ENCODE measurements at places on chromosomes 7 and 10.

DNA sequence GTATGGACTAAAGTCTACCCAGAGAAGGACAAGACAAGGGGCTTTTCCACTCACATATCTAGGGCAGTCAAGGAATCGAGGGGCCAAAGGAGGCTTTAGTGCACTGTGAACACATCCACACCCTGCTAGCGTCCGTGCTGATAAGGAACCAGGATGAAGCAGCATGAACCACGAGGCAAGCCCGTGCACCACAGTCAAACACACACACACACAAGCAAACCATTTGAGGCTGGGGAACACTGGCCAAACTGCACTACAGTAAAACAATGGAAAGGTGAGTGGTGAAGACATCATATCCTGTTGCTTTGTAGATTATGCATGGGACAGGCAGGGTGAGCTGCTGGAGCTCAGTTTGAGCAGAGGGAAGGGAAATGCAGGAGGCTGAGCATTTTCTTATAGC, 177.4 kb upstream of the CDCA7L start:
- DNase-seq = no peak

- no peak for DNase-seq
Measured at GRCh38 chr7:11469028-11469745, 362.8 kb downstream of the THSD7A start.

DNA sequence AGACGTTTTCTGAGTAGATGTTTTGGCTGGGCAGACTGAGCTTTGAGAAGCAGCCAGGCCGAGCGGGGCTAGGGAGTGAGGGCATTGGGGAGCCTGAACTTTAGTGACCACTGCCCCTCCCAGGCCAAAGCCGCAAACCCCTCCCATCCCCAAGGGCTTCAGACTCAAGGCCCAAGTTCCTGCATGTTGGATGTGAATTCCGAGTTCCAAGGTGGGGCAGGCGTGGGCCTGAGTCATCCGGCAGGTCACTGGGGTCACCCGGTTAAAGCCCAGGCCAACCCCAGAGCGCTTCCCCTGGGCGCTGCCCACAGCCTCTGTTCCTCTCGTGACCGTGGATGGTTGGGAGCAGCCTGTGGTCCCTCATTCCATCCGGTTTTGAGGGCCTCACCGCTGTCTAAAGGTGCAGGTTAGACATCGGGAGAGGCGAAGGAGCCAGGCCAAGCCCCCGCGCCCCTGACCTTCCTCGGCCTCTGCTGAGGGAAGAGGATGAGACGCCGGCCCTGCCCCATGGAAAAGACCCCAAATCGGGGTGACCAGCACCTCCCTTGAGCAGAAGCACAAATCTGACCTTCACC, 6.9 kb upstream of the PDGFA start:
- no peak for DNase-seq

DNA sequence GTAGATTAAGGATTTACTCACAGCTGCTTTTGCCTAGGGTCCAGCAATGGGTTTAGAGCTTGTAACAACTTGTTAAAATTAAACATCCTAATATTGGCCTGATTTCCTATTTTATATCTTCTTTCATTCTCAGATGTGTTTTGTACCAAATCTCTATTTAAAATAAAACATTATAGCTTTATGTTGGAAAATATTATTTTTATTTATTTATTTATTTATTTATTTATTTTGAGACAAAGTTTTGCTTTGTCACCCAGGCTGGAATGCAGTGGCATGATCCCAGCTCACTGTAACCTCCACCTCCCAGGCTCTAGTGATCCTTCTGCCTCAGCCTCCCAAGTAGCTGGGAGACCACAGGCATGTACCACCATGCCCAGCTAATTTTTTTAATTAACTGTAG, 17.9 kb upstream of the PDSS1 start:
- DNase-seq = no peak

DNA sequence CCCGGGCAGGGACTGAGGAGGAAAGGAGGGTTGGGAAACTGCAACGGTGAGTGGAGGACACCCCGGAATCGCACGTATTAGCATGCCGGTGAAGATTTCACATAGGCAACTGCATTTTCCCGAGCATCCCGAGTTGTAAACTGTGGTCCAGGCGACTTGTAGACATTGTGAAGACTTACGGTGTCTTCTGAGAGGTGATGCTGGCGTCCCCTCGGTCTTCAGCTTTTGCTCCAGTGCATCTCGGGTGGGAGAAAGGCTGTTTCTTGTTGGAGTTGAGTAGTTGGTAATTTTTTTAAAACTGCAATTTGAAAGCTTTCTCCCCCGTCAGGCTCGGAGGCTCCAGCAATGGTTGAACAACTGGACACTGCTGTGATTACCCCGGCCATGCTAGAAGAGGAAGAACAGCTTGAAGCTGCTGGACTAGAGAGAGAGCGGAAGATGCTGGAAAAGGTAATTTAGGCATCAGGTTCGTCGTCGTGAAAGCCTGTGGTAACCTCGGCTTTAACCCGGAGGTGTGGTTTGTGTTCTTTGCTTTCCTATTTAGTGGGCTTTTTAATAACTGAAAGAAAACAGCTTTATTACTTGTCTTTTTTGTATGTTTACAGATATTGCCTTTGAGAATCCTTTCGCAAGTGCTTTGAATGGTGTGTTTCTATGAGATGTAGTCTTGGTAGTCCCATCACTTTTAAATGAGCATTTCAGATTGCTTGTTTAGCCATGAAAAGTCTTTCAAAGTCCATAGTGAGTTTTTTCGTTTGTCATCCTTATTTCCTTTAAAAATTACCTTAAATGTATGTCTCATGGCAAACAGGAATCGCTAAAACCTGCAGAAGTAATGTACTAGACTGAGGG, 687 bp downstream of the HELLS start:
- peak; percentile 8 for DNase-seq

- DNase-seq = no peak
Measured at GRCh38 chr7:156069891-156070290, 257.6 kb upstream of the SHH start.

DNA sequence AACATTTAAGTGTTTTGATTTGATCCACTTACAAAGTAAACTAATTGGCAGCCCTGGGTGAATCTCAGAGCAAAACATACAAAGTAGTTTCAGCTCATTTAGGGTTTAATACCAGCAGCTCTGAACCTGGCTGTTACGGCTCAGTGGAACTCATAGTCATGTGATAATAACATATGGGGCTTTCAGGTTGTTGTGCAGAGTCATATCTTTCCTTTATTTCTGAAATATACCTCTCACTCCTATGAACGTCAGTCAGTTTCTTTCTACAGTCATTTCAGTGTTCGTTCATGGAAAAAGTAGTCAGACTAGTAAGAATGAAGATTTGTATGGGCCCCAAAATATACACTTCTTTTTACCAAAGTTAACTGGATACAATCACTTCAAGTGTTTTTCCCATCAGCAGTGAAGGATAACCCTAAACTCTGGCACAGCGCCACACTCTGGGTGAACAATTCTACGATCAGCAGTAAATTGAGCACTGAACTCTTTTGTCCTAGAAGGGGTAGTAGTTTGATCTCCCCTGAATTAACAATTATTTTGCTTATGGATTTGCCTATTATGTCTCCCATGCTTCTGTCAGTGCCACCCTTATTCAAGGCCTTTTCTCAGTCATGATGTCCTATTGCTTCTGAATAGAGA, 218.6 kb downstream of the THSD7A start:
- DNase-seq = no peak

DNA sequence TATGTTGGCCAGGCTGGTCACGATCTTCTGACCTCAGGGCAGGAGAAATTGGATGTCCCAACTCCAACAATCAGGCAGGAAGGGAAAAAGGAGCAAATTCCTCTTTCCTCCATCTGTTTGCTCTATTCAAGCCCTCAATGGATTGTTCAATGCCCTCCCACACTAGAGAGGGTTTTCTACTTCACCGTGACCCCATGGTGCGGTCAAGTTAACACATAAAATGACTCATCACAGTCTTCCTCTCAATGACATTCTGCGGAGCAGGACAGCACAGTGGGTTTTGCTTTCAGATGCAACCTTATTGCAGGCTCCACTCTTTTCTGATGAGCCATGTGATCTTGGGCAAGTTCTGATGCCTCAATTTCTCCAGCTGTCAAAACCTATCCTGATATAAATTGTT, 364.9 kb downstream of the ANKRD30A start:
- DNase-seq = no peak

- no peak for DNase-seq
Measured at GRCh38 chr7:123994449-123994848, 38.4 kb downstream of the TMEM229A start.

GRCh38 chr10:124354411-124355382, 64.0 kb downstream of the OAT start:
- peak; percentile 84 for DNase-seq

GRCh38 chr10:31030260-31030659, 1.4 kb downstream of the ZNF438 start:
- DNase-seq = no peak

GRCh38 chr7:98038321-98038720, 48.3 kb upstream of the OCM2 start:
- no peak for DNase-seq

DNA sequence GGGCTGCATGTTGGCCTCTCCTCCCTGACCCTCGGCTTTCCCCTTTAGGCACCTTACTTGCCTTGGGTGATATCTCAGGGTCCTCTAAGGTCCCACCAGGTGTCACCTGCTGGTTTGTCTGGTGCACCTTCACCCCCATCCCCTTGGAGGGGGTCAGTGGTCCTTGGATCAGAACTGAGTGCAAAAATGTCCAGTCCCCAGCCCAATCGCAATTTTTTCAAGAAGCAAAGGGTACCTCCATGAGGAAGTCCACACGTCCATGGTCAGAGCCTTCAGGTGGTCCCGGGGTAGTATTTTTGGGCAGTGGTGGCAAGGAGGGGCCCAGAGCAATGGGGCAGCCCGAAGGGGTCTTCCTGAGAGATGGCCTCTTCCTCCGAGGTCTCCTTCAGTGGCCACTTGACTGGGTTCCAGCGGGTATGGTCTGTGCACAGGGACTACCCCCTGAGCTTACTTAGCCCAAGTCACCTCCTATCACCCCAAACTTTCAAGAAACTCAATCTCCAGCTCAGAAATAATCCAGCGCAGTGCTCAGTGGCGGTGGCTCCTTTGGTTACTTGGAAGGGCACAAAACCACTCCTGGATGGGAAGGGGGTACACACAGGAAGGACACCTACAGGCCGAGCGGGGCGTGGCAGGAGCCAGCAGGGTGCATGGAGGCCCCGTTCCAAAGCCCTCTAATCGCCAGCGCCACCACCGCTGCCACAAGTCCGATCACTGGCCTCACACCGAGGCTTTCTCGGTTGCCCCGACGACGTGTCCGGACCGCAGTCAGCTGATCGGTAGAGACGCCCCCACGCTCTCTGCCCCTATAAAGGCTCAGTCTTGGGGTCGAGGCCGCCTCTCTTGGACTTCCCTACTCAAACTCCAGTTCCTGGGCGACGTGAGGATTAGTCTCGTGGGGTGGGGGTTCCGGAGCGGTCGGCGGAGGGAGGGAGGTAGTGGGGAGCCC, 4.5 kb downstream of the SAP25 start:
- DNase-seq = peak; percentile 36

GRCh38 chr7:99098824-99099498, 44.9 kb downstream of the SMURF1 start:
- peak; percentile 70 for DNase-seq

- no peak for DNase-seq
Measured at GRCh38 chr10:70355051-70356021, 27.1 kb downstream of the LRRC20 start.

DNA sequence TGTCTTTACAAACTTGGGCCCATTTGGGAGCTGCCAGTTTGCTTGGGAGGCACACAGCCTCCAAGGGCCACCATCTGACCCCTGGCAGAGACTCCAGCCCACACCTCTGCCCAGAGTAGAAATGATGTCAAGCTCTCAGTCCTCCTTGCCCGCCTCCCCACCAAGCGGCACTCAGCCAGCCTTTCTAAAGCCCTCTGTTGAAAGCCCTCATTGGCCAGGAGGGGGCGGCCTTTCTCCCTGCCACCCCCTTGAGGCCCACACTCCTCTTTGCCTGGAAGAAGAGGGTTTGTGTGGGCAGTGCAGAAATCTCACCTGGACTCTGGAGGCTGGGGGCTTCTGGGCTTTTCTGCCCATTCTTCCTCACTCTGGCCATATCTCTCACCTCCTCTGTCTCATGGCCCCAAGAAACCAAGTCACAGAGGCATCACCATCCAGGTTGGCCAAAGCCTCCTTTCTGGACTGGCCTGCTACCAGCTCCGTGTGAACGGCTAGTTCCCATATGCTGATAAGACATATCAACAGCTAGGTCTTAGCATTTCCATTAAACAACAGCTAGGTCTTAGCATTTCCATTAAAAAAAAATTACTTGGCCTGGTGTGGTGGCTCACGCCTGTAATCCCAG, 36.1 kb downstream of the UBTD1 start:
- no peak for DNase-seq

DNA sequence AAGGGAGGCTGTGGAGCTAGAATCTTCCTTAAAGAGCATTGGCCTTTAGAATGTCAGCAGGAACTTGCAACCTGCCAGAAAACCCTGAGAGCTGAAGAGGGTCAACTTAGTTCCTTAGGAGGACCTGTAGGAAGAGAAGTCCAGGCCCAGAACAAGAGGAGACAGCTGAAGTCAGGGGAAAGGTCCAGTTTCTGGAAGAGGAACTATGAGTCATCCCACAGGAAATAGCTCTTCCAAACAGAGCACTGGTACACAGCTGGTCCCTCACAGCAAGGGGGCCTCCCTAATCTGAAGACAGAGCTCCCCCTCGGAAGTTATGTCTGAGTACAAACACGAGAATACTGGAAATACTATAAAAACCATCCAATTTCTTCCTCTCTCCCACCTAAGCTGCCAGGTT, 98.9 kb downstream of the HERPUD2 start:
- DNase-seq = peak; percentile 40

- DNase-seq = no peak
Measured at GRCh38 chr10:125193306-125193877, 33.0 kb upstream of the CTBP2 start.

DNA sequence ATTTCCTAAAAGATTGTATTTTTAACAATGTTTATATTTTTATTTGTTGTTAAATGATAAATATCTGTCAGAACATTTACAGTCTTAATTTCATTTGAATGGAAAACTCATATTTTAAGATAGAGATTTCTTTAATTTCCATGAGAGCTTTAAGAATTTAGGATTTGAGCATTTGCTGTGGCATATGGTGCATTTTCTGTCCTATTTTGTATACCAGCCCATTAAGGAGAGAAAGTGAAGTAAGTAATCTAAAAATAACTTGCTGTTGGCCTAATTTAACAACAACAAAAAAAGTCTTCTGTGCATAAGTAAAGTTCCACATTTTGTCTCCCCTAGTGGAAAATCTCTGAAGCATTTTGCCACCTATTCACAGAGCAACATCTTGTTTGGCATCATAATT, 190.9 kb upstream of the PPP1R3A start:
- no peak for DNase-seq

DNA sequence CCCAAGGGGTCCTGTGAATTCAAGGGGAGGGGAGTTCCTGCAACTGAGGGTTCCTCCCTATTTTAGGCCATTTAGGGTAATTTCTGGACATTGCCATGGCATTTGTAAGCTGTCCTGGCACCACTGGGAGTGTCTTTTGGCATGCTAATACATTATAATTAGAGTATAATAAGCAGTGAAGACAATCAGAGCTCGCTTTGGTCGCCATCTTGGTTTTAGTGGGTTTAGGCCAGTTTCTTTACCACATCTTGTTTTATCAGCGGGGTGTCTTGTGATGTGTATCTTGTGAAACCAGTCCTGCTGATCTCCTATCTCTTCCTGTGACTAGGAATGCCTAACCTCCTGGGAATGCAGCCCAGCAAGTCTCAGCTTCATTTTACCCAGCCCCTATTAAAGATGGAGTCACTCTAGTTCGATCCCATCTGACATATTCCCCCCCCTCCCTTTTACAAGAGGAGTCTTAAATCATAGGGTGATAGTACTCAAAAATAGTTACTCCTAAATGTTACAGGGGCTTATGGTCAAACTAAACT, 43.2 kb downstream of the SVOPL start:
- DNase-seq = no peak

GRCh38 chr10:78736926-78737630, 331.7 kb upstream of the ZMIZ1 start:
- no peak for DNase-seq
